ENCODE measurements at places on chromosomes 13 and 19.
A peak's percentile ranks its signal among the peaks of the same experiment; 100 is the strongest.

DNA sequence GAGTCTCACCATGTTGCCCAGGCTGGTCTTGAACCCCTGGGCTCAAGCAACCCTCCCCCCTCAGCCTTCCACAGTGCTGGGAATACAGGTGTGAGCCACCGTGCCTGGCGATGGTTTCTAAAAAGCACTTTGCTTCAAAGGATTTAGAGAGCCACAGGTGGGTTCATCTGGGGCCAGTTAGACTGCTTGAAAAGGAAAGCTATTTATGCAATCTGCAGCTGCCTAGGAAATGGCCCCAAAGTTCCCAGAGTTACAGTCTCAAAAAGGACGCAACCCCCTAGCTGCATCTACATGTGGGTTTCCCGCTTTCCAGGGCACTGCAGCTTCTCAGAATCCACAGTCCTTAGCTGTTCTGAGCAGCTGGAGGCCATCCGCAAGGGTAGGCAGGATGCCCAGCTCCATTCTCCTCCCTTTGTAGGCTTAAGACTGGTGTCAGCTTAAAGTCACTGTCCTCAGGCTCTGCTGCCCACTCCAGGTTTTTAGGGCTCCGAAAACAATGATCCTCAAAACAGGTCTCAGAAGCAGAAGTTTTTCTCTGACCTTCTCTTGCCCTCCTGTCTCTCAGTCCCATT is 41.4 kb downstream of the ZNF823 start:
- DNase-seq: no peak

DNA sequence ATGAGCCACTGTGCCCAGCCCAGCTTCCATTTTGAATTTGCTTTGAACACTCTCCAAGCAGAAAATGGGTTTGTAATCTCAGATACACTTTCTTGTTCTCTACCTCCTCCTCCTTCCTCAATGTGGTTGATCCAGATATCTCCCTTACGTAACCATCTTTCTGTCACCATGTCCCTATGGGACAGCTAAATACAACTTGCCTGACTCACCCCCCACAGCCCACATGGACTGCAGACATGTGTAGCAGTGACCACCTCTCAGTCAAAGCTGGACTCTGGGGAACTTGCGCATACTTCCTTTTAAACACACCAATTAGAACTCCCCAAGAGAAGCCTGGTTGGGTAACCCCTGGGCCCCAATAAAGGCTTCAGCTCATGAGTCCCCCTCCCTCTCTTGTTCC is 10.8 kb upstream of the ZNF799 start:
- no peak for DNase-seq

DNA sequence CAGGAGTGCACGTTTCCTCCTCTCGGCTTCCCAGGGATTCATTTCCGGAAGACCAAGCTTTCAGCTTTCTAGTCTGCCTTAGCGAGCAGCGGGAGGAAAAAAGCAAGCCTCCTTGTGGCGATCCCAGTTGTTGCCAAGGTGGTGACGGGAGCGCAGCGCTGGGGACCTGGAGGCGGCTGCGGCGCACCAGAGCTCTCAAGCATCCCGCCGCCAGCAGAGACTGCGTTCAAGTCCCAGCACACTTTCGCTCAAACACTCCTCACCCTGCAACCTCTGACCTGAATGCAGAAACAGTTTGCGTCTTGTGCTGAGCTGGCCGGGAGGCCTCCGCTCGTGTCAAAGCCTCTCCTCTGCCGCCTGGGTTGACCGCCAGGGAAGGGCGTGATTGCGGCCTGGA is 4.9 kb downstream of the GSX1 start:
- peak; percentile 16 for DNase-seq

DNA sequence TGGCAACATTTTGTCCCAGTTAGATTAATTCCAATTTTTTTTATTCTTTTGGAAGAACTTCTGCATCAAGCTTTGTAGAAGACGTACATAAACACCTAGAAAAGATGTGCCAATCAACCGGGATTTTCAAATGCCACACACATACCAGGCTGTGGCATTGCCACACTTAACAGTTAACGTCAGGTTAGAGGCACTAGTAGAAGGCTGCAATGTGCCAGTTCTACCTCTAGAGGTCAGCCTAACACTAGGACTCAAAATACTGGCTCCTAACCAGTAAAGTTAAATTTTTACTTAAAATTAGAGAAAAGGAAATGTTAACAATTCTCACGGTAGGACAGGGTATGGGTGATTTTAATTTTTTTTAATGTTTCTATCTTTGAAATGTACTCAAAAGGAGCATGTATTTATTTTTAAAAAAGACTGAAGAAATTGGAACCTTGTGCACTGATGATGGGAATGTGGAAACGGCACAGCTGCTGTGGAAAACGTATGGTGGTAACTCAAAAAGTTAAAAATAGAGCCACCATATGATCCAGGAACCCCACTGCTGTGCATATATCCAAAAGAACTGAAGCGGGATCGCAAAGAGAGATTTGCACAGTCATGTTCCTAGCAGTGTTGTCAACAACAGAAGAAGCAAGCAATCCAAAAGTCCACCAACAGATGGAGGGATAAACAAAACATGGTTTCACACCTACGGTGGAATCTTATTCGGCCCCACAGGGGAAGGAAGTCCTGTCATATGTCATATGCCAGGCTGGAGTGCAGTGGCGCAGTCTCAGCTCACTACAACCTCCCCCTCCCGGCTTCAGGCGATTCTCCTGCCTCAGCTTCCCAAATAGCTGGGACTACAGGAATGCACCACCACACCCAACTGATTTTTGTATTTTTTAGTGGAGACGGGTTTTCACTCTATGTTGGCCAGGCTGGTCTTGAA is 30.3 kb downstream of the CRYL1 start:
- DNase-seq: peak; percentile 45

DNA sequence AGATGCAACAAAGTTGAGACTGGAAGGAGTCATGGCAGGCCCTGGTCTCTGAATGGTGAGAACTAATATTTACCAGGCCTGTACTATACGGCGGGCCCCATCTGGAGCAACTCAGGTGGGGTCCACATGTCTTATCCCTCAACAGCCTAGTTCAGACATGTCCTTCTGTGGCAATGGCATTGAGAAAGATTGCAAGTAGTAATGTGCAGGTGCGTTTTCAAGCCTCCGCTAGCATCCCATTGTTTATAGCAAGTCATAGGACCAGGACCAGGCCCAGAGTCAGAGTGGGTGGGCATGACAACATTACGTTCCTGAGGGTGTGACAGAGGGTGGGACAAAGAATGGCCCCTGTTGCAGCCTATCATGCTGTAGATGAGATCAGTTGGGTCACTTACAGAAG is 541.1 kb downstream of the EFNB2 start:
- DNase-seq: no peak

Measured in RCC 7860 (cell line).